ENCODE measurements at places on chromosomes 5 and 9.

DNA sequence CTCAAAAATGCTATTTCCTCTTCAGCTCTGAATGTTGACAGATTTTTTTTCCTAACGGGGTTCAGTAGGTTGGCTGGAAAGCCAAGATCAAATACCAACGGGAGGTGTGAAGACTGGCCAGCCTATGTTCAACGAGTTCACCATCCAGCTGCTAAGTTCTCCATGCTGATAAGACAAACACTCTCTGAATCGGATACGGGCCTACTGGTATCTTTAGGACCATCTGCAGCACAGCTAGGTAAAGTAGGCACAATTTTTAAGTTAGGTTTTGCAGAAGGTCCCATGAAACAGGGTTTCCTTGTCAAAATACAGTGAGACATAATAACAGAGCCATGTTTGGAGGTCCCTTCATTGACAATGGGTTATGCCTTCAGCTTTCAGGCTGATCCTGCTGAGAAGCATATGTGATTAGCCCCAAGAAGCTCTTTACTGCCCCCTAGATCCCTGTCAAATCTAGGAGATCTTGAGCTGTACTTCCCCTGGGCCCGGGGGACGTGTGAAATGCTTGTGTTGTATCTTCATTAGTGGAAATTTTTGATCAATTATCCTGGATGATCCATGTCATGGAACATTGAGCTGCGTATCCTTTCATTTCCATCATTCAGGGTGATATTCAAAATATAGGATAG, 60.6 kb downstream of the PGM5 start:
- no peak for DNase-seq

- DNase-seq = no peak
Observed at GRCh38 chr9:116072046-116072445, 81.5 kb upstream of the PAPPA start.

DNA sequence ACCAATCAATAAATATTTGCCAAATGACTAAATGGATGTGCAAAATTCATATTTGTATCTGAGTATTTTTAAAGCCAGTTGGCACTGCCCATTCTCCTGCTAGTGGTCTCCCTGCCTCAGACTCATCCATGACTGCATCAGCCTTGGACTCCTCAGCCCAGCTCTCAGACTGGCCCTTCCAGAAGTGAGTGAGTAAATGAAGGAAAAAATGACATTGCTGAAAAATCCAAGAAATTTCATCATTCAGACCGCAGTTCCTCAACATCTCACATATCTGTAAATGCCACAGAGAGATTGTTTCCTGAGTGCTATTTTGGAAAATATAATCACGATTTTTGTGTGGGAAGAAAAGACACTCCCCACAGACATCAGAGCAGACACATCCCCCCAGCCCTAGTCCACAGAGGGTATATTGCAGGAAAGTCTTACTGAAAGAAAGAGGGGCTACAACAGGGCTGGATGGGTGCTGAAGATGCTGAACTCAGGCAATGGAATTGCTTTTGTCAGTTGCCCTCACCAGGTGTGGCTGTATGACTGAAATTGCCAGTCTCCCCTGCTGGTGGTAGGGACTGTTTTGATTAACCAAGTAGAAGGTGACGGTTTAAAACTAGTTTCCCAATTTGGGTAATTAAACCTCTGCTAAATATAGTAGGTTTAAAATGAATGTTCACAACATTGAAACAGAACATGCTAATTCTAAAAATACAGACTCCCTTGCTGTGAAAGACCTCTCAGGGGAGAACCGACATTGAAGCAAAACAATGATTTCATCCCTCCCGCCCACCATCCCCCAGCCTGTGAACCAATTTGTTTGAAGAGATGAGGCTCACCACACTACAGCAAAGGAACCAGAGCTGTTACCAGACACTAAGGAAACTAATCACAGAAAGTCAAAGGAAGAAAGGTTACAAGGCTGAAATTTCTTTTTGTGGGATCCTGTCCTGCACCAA, 158.8 kb downstream of the DEPDC1B start:
- no peak for DNase-seq

DNA sequence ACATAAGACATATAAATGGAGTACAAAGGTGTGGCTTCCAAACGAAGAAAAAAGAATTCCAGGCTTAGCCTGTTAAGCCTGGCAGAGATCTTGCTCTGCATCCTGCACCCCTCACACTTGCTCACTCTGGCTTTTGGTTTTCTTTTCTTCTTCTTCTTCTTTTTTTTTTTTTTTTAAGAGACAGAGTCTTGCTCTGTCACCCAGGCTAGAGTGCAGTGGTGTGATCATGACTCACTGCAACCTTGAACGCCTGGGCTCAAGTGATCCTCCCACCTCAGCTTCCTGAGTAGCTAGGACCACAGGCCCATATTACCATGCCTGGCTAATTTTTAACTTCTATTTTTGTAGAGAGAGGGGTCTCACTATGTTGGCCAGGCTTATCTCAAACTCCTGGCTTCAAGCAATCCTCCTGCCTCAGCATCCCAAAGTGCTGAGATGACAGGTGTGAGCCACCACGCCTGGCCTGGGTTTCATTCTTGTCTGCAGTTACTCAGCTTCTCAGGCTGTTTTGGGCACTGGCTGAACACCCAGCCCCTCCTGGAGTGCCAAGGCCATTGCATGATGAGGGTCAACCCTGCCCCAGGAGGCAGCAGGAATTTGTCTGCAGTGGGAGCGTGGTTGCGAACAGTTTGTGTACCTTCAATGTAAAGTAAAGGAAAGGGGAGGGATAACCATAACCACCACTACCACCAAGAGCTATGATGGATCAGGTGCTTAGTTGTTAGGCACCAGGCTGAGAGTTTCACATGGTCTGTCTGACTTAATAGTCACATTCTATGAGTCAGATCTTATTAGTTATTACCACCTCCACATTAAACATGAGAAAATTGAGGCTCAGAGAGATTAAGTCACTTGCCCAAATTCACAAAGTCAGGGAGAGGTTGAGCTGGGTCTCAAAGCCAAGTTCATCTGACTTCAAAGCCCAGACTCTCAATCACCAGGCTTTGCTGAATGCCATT, 219.2 kb upstream of the PANK3 start:
- DNase-seq = no peak

DNA sequence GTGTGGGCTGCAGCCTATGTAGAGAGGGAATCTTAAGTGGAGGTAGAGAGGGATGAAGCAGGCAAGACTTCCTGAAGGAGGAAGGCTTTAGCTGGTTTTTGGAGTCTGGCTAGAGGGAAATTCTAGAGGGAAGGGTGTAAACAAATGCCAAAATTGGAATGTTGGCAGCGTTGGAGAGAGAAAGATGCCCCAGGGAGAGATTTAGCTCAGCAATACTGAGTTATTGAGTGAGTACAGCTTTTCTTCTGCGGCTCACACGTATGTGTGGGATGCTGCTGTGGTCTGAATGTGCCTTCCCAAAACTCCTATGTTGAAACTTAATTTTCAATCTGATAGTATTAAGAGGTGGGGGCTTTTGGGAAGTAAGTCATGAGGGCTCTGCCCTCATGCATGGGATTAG, 24.5 kb upstream of the GLRA1 start:
- DNase-seq = no peak

DNA sequence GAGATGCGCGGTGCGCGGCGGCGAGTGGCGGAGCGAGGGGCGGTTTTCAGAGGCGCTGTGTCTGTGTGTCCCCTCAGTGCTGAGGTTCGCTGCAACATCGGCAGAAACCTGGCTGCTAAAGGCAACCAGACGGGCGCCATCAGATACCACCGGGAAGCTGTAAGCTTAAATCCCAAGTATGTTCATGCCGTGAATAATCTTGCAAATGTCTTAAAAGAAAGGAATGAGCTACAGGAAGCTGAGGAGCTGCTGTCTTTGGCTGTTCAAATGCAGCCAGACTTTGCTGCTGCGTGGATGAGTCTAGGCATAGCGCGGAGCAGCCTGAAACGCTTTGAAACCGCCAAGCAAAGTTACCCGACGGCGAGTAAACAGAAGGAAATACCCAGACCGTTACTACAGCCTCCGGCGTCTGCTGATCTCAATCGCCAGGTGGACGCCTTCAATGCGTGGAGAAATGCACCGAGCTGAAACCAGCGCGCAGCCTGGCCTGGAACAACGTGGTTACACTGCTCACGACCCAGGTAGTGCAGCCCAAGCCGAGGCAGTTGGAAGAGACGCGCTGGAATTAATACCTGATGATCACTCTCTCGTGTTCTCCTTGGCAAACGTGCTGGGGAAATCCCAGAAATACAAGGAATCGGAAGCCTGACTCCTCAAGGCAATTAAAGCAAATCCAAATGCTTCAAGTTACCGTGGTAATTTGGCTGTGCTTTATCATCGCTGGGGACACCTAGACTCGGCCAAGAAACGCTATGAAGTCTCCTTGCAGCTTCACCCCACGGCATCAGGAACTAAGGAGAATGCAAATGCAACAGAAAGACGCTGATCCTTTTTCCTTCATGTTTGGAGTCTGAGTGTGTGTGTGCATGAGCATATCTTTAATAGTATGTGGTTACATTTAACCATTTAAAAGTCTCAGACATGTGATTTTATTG, 15.9 kb downstream of the OR2V1 start:
- DNase-seq = no peak

- DNase-seq = no peak
Observed at GRCh38 chr5:137695651-137696428, 40.0 kb downstream of the KLHL3 start.

GRCh38 chr5:1208743-1209488, 7.5 kb downstream of the SLC6A19 start:
- DNase-seq = no peak

DNA sequence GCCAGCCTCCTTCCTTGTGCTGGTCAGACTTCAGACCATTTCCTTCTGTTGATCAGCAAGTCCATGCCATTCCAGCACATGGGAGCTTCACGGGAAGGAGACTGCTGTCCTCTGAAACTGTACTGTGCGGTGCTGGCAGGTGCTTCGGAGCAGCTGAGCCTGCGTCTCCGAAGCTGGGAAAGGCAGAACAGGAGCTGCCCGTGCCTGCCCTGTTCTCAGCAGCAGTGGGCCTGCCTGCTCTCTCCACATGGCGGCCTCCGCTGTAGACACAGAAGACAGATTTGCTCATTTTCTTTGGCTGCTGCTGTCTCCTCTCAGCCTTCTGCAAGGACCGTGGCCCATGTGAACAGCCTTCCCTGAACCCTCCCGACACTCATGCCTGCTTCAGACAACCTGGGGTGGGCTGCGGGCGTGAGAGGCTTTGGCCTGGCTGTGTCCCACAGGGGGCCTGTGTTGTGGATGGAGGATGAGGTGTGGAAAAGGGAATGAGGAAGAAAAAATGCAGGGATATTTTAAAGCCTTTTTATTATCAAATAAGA, 43.1 kb downstream of the HABP4 start:
- no peak for DNase-seq

- DNase-seq = no peak
Observed at GRCh38 chr5:72543365-72543764, 36.2 kb upstream of the ZNF366 start.

DNA sequence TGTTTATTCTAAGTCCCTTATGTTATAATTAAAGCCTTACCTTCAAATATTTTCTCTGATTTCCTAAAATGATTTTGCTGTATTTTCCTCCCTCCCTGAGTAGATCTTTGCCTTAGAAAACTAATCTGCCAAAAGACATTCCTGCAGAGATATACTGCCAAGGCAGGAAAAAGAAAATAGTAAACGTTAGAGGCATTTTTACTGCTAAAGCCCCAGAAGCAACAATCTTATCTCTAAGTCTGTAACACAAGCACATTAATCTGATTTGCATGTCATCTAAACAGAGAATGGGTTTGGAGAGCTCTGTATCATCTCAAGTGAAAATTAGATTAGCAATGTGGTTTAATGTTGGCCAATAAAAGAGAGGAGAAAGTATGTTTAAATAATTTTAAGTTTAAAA, 847.7 kb downstream of the MAT2B start:
- DNase-seq = no peak

DNA sequence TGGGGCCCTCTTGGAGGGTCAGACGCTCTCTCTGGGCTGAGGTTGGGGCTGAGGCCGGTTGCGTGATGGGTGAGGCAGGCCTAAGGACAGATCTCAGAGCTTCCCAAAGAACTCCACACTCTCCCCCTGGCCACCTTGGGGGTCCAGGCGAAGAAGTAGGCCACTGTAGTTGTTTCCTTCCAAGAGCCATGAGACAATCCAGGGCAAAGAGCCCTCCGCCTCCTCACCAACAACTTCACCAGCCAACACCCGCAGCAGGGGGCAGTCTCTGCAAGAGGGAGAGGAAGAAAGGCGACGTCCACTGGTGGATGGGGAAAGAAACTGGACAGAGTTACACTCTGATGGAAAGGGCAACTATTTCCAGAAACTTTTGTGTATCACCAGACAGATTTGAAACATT, 10.7 kb downstream of the SLC35A4 start:
- no peak for DNase-seq

- no peak for DNase-seq
Observed at GRCh38 chr5:57653636-57654290, 171.2 kb upstream of the ACTBL2 start.

- no peak for DNase-seq
Observed at GRCh38 chr9:77063645-77064285, 44.3 kb downstream of the FOXB2 start.

DNA sequence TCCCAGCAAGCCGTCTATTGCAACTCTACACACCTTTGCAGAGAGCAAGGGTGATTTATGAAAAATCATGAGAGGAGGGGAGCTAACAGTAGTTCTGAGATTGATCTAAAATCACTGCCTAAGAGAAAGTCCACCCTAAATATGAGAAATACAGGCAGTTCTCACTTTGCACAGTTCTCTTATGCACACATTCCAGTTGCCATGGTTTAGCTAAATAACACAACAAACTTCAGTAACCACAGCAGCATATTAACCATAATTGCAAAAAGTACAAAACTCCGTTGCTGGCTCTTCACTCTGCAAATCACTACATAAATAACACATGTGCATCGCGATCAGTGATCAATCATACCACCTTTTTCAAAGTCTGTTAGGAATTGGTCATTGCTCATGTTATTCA, 31.1 kb downstream of the PGGT1B start:
- no peak for DNase-seq

DNA sequence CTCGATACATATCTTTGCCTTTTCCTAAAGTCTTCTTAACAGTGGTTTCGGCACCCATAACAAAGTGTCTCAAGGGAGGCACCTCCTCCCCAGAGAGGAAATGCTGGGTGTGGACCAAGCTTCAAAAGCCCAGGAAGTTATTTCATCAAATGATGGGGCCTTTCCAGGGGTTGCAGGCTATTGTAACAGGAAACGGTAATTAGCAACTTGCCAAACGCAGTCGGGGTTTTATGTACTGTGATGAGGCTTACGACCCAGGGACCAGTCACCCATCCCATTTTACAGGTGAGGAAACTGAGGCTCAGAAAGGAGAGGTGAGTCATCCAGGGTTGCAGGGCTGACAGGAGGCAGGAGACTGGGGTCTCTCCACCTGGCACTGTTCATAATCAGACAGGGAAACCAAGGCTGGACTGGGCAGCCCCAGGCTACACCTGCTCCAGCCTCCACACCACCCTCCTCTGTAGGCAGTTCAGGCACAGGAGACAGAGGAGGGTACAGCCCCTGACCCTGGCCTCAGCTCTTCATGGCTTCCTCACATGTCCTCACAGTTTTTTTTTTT, 30.0 kb upstream of the SUSD3 start:
- DNase-seq = peak; percentile 44

GRCh38 chr9:107447834-107448233, 41.7 kb downstream of the KLF4 start:
- no peak for DNase-seq

GRCh38 chr5:139177809-139178588, 20.2 kb downstream of the SIL1 start:
- no peak for DNase-seq
